ENCODE measurements at places on chromosomes 12 and 14. TPM values are rescaled to one million over a fixed set of nuclear protein-coding genes. Genes with fewer than 3 reads are reported as not detected.

GRCh38 chr12:122022393-122023338 lies 982 bp downstream of the BCL7A start:
- no peak for DNase-seq

CLEC14A gene
- polyA plus RNA-seq, result 0.25 TPM

DNA sequence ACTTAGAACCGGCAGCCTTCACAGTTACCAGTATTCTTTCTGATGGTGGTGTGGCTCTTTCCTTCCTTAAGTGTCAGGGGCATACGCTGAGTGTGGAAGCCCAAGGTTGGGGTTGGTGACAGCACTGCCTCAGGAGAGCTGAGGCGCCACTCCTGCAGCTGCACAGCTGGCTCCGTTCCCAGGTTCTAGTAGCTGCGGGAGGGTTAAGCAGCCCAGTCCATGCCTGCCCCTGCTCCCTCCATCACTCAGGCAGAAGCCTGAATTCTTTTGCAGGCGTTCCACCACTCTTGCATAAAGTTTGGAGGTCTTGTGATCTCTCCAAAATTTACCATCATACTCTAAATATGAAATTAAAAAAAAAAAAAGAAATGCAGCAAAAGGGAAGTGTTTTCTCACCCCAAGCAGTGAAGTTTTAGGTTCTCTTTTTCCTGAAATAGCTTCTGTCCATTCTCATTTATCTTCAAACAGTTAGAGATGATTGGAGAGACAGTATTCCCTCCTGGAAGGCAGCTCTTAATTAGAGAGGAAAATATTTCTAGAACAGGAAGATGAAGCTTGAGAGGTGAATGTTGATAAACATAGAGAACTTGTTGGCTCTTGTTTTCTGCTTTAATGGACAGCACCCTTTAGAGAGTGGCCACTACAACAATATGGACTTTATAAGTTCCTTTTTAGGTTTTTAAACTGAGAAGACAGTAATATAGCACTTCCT lies 136.1 kb downstream of the FGD4 start:
- no peak for DNase-seq

TCL1A gene
- polyA plus RNA-seq, result not detected

- no peak for DNase-seq
Measured at GRCh38 chr12:65414526-65414925, 136.0 kb downstream of the MSRB3 start.

DNA sequence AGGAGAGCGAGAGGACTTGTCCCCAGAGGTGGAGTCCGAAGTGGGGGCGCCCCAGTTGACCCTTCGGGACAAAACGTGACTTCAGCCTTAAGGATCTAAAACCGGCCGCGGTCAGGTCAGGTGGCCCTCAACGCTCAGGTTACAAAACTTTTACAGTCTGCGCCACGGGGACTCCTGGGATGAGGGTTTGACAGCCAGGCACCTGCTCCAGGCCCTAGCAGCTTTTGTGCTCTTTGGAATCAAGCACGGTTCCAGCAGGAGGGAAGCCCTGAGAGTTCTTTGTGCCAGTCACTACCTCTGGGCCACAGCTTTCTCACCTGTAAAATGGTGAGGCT lies 337 bp downstream of the ZC2HC1C start:
- DNase-seq, result no peak

DNA sequence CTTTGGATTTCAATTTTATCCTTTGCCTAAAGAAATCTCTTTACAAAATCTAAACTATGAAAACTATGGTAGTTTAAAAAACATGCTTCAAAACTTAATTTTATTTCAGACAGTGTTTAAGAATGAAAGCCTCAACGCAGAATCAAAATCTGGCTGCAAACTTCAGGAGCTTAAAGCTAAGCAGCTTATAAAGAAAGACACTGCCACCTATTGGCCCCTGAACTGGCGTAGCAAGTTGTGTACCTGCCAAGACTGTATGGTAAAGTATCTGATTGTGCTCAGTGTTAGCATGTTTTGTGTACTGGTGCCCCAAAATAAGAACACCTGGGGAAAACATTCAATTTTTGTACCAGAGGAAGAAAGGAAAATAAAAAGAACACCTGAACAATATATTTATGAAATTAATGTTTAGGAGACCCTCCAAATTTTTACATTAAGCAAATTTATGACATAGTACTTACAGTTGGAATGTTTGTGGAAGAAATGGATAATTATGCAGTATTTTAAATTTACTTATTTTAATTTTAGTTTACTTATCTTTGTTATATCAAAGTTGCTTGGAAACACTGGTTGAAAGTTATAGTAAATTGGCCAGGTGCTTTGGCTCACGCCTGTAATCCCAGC lies 12.2 kb downstream of the UBR7 start:
- DNase-seq, result no peak

SRRM4 gene
- not detected for polyA plus RNA-seq

KIF26A gene
- polyA plus RNA-seq, result not detected

TAS2R31 gene
- polyA plus RNA-seq, result 0.60 TPM

GRIP1 gene
- not detected for polyA plus RNA-seq

- DNase-seq, result peak; percentile 91
Measured at GRCh38 chr12:2613326-2614073, 181.3 kb upstream of the FKBP4 start.

- DNase-seq, result no peak
Measured at GRCh38 chr14:35367056-35367372, 37.5 kb downstream of the NFKBIA start.

DNA sequence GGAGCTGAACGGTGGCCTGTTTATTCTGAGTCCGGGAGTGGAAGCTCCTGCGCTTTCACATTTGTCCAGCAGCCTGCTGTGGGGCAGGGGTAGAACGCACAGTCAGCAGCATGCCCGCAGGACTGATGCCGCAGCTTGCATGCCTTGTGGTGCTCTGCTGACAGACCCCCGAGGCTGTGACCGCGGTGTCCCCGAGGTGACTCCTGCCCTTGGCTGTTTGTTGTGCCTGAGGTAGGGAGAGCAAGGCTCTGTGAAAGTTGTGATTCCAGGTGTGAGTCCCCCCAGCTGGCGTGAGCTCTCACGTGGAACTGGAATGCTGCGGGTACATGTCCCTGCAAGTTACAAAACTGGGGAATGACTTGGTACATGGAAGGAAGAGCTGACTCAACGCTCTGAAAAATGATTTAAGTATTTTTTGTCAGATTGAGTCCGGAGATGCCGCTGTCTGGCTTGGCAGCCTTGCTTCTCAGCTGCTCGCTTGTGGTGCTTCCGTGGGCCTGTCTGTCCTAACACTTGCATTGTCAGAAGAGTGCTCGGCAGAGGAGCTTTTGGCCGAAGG lies 18.1 kb downstream of the MLXIP start:
- DNase-seq, result no peak

DNA sequence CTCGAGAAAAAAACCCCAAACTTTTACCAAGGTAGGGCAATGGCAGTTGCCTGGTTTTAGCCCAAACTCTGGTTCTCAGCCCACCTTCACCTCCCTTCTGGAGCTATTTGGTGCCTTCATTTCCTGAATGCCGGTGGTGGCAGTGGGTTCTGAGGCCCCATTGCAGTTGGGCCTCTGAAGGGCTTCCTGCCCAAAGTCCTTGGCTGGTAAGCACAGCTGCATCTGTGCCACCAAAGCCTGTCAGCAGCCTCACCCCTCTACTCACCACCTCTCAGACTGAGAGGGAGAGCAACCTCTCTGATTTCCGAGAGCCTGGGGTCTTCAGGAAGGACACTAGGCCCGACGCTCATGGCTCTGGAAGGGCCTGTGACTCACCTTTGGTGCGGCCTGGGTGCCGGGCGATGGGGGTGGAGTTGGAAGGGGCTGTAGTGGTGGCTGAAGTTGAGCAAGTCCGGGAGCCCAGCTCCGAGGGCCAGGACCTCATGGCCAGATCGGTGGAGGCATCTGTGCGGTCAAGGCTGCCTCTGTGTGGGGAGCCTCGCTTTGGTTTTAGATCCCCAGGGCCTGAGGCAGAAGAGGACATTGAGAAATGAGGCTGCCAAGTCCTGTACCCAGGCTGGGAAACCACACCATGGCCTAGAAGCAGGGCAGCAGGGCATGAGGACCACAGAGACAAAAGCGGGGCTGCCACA lies 38.6 kb upstream of the GPR68 start:
- no peak for DNase-seq

DNA sequence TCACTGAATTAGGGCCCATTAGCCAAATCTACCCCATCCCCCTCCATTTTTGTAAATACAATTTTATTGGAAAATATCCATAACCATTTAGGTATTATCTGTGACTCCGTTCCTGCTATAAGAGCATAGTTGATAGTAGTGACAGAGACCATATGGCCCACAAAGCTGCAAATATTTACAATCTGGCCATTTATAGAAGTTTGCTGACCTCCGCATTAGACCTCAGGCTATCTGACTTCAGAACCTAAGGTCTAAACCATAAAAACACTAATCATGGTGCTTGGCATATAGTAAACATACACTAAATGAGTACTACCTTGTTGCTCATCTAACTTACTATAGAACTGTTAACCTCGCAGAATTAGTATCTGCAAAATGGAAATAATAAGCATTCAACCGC lies 124.8 kb downstream of the NPAS3 start:
- no peak for DNase-seq

DNA sequence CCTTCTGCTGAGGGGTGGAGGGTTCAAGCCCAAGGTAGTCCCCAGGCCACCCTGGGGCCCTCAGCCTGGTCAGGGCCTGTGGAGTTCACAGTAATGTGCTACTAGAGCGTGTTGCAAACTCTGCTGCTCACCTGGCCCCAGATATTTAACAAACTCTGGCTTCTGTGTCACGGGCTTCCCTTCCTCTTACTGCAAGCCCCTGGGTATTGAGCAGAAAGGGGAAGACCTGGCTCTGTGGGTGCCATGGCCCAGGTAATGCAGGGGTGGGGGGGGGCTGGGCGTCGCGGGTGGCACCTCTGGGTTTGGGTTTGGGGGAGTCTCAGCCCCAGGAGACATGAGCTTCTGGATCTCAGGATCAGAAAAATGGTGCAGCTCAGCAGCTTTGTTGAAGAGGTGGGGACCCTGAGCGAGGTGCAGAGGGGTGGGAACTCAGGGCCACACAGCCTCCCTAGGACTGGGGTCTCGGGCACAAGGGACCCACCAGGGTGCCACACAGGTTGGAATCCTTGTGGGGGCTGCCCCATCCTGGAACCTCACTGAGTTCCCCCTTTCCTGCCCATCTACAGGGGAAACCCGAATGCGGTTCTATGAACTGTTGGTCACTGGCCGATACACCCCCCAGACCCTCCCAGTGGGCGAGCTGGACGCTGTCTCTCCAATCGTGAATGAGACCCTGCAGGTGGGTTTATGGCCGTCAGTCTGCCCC lies 4.0 kb downstream of the SETD1B start:
- DNase-seq, result no peak

BICD1 gene
- polyA plus RNA-seq, result 20.1 TPM

- no peak for DNase-seq
Measured at GRCh38 chr14:64952598-64953309, 10.2 kb upstream of the GPX2 start.
